NCI-H187 treated with DMSO at 0.1 percent for 48 hours (cell line): ENCODE measurements at places on chromosomes 7 and 10.

DNA sequence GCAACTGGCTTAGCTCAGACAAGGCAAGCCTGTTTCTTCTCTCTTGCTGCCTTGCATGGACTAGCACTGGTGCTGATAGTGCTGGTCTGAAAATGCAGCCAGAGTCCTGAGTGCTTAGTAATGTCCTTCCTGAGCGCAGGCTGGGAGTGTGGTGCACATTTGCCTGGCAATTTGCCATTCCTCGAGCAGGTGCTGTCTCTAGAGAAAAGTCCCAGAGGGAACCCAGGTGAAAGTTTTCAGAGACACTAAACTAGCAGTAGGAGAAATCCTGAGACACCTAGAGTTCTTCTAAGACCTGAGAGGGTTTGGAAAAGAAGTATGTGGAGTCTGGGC, 1.9 kb downstream of the SFTPD start:
- no peak for DNase-seq

DNA sequence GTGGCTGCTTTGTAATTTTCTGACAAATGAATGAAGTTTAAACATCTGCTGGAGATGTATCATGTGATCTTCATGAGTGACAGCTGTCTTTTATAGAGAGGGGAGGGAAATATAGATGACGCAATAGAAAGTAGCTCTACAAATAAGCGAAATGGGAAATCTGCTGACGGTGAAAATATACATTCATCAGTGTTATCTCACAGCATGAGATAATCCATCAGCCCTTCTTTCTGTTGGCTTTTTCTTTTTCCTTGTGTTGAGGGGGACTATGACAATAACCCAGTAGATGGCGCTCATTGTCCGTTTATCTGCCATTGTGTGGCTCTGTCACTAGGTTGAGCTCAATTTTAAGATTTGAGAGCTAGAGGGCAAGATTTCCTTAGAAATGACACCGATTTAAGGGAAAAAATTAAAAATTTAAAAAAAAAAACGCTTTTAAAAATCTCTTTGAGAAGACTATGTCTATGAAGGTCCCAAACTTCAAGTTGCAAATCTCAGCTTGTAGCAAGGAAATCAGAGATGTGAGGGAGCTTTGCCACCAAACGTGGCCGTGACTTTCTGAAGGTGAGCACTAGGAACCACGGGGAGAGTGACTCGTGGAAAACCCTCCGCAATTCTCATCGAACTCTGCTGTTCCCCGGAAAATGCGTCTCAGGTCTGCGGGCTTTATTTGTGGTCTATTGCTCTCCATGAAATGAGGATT, 114.6 kb upstream of the SFMBT2 start:
- DNase-seq, result no peak

DNA sequence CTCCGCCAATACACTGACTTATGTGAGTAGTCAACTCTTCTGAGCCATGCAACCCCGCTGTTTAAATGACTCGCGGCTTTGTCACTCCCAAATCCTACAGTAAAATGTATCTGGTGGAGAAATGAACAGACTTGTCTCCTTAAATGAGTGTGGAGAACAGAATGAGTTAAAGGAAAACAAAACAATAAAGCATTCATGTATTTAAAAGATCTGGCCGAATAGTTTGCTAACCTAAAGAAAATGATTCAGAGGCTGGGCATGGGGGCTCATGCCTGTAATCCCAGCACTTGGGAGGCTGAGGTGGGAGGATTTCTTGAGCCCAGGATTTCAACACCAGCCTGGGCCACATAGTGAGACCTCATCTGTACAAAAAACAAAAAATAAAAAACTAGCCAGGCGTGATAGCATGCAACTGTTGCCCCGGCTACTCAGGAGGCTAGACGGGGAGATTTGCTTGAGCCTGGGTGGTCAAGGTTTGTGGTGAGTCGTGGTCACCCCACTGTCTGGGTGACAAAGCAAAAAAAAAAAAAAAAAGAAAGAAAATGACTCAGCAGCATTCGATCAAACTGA, 86.5 kb upstream of the PFKP start:
- no peak for DNase-seq

- DNase-seq, result no peak
These were observed 1239.3 kb downstream of the SORCS1 start for GRCh38 chr10:105925045-105925785.

GRCh38 chr7:76383089-76383944, 24.5 kb upstream of the YWHAG start:
- no peak for DNase-seq

DNA sequence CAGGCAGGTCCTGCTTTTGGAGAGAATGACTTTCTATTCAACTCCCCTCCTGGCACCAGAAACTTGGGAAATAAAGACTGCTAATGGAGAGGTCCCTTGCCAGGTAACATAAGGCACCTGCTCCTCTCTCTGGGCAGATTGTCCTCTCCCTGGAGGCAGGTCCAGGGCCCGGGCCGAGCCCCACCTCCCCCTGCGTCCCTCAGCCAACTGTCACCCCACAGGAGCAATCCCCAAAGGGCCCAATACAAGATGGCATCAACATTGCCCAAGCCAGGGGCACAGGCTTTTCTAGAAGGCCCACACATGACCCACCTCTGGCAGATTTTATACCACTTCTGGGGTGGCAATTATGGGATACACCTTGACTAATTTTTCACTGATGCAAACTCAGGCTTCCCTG, 145.2 kb downstream of the HERPUD2 start:
- DNase-seq, result no peak

DNA sequence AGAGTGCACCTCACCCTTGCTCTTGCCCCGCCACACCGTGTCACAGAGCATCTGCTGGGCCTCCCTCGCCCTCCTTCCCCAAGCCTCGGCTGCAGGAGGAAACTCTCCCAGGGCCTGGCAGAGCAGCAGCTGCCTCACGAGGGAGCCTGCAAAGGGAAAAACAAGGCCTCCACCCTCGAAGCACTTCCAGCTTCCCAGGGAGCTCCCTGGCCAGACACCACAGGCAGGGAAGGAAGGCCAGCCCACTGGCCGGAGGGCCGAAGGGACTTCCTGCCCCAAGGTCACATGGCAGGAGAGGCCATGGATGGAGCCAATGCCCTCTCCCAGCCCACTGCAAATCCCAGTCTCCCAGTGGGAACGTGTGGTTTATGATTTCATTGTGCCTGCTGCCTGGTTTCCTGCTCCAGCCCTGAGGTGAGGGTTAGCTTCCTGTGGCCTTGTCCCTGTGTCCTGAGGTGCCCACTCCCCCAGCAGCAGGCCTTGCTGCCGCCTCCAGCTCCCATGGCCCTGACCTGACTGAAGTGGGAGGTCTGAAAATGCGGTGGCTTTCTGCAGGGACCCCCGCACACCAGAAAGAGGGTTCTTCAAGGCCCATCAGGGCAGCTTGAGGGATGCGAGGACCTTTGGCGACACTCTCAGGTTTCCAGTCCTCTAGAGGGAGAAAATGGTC, 100.5 kb upstream of the PPIF start:
- no peak for DNase-seq

DNA sequence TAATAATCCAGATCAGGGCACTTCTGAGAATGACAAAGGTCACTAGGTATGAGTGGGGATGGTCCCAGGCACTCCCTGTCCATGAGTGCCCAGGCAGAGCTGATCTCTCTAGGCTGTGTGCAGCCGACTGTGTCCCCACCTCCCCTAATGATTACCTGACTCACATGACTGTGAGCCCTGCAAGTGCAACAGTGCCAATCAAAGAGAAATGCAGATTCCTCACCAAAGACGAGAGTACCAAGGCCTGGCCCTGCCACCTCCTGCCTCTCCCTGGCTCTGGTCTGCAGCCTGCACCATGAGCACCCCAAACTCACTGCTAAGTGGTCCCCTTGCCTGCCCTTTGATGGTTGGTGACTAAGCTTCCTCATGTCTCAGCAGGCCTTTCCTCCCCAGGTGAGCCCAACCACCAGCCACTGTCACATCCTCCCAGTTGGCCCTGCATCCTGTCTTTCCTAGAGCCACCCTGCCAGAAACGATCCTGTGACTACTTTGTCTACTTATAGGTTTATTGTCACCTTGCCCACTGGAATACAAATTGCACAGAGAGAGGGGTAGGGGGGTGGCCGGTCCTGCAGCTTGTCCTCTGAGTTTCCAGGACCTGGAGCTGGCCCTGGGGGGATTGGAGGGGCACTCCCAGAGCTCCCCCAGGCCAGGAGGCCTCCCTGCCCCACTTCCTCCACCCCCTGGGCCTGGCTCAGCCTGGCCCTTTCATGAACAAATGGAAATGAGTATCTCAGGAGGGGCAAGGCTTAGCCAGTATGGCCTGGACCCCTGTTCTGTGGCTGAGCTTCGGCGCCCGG, 22.4 kb upstream of the GDF10 start:
- no peak for DNase-seq

- no peak for DNase-seq
These were observed 329 bp downstream of the NOLC1 start for GRCh38 chr10:102152545-102152890.

DNA sequence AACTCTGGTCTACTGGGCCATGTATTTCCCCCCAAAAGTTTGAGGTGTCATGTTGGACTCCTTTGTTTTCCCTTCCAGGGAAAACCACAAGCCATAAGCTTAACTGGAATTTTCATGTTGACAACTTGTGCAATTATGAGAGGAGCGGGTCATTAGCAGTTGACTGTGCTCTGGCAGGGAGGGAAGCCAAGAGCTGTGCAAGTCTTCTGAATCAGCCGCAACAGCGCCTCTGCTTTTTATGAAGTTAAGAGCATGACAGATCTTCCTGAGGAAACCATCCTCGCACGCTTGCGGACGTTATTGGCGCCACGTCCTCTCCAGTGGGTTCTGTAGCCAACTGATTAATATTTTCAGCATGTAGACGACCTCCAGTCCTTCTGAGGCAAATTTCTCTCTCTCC, 148.7 kb upstream of the MKI67 start:
- no peak for DNase-seq

DNA sequence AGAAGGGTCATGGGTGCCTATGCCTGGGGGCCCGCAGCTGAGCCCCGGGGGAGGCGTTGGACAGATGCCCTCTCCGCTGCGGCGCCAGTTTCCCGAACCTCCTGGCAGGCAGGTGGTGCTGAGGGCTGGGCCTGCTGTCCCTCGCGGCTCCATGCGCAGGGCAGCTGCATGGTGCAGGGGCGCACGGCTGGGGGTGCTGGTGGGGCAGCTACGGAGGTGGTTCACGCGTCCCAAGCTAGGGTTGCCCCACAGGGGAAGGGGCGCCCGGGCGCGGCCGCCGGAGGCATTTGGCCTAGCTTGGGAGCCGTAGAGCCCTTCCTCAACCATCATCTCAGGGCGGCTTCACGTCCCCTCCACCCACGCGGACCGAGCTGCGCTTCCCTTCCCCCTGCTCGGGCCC, 146.0 kb downstream of the CCDC201 start:
- DNase-seq, result no peak

DNA sequence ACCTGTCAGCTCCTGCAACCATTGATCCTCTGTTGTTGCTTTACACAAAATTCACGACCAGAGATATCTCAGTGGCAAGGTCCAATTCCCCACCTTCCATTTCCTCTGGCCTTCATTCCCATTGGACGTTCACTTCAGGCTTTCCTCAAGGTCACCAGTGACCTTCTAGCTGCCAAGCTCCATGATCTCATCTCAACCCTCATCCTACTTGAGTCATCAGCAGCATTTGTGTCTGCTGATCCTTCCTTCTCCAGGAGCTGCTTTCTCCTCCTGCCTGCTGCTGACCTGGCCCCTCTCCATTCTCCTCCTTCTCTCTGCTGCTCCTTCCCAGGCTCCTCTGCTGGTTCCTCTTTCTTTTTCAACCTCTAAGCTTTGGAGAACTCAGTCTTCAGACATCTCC, 66.2 kb upstream of the C10orf90 start:
- DNase-seq, result no peak

DNA sequence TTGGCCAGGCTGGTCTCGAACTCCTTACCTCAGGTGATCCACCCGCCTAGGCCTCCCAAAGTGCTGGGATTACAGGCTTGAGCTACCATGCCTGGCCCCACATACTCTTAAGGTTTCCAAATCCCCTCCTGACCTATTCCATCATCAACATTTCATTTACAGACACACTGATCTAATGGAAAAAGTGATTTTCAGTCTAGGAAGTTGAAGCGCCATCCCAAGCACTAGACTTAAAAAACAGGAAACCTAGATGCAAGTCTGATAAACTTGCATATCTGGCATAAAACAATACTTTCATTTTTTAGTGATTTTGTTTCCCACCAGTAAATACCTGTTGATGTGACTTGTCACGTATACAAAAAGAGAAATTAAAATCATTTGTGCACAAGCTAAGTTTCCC, 44.0 kb downstream of the DNMBP start:
- DNase-seq, result no peak

- DNase-seq, result no peak
These were observed 5.5 kb upstream of the LAMB4 start for GRCh38 chr7:108135446-108136190.

GRCh38 chr7:4739528-4739992, 35.9 kb upstream of the AP5Z1 start:
- no peak for DNase-seq
